ENCODE measurements at places on chromosomes 7 and 10.

- DNase-seq, result peak; percentile 39
These were observed 88.4 kb downstream of the DIP2C start for GRCh38 chr10:600876-601659.

- DNase-seq, result no peak
These were observed 145.9 kb downstream of the PHTF2 start for GRCh38 chr7:77944183-77945182.

DNA sequence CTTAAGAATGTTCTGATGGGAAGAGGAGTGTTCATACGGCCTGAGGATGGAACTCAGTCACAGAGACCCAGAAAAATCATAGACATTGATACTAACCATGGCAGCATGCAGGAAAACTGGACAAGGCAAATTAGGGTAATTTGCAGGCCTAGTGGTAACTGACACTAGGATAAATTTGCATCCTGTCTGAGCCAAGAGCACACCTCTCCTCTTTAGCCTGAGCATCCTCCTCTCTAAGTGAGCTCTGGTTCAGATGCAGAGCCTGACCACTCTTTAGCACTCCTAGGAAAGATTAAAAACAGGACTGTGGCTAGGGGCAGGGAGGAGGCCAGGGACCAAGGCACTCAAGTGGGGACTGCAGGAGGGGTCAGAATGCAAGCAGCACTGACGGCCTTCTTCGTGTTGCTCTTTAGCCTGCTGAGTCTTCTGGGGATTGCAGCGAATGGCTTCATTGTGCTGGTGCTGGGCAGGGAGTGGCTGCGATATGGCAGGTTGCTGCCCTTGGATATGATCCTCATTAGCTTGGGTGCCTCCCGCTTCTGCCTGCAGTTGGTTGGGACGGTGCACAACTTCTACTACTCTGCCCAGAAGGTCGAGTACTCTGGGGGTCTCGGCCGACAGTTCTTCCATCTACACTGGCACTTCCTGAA, at the start of gene TAS2R41:
Gene TAS2R41, plus strand, starts transcription at position 373 of the 650 bp plus-strand sequence. Its CDS starts 0 bp downstream, at position 373.
- no peak for DNase-seq

DNA sequence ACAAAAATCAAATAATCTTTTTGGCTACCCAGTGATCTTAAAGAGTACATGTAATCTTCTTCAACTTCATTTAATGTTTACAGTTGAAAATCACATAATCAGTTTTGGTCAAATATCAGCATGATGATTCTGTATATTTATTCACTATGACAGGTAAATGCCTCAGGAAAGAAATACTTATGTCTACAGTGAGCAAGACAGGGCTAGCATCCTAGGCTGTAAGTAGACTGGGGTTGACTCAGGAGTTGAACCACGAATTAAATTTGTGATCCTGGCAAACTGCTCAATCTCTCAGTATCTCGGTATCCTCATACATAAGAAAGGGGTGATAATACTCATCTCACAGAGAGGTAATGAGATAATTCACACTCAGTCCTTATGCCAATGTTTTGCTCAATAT, 71.8 kb downstream of the SEMA3D start:
- DNase-seq, result no peak

DNA sequence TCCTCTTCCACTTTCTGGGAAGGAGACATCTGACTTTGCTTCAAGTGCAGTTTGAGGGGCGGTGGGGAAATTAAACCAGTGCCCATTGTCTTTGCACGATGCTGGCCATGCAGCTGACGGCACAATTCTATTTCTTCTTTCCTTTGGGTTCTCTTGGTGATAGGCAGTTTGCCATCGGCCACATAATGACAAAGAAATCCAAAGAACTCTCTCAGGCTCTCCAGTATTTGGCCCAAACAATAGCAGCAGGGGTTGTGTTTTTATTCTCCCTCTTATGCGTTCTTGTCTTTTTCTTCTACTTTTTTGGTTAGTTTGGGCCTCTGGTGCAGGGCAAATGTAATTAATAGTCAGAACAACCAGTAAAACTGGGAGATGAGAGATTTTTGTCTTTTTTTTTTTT, 147.0 kb downstream of the EMX2 start:
- no peak for DNase-seq

- no peak for DNase-seq
These were observed 85.9 kb downstream of the LSMEM1 start for GRCh38 chr7:112566442-112567324.

DNA sequence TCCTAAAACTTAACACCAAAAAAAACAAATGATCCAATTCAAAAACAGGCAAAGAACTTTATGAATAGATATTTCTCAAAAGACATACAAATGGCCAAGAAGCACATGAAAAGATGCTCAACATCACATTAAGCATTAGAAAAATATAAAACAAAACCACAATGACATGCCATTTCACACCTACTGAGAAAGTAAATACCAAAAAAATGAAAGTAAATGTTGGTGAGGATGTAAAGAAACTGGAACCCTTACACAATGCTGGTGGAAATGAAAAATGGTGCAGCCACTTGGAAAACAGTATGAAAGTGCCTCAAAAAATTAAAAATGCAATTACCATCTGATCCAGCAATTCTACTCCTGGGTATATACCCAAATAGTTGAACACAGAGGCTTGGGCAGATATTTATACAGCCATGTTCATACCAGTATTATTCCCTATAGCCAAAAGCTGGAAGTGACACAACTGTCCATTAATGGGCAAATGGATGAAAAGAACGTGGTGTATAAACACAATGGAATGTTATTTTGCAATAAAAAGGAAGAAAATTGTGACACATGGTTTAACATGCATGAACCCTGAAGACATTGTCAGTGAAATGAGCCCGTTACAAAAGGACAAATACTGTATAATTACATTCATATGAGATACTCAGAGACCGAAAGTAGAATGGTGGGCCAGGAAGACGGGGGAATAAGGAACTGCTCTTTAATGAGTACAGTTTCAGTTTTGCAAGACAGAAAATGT, 89.0 kb downstream of the JMJD1C start:
- peak; percentile 94 for DNase-seq

GRCh38 chr10:33143160-33143728, 185.2 kb upstream of the ITGB1 start:
- DNase-seq, result peak; percentile 83

DNA sequence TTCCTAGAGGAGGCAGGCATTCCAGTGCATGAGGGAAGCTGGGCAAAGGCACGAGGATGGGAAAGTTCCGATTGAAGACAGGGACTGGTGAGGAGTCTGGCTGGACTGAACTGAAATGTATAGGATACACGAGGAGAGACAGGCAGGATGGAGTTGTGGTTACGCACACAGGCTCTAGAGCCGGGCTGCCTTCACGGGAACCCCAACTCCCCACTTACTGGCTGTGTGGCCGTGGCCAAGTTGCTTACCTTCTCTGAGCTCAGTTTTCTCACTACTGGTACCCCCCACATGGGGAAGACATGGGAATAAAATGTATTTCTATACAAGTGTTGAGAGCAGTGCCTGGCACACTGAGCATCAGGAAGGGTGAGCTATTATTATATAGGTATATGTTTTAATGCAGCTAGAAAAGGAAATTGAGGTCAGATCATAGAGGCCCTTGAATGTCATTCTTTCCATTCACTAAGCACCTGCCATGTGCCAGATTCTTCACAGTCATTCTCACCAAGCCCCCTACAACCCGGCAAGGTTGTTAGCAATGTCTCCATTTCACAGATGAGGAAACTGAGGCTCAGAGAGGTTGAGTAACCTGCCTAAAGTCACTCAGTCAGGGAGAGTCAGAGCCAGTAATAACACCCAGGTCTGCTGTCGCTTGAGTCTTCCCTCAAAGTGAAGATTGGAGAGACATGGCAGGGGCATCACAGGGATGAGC, 9.7 kb downstream of the CHST3 start:
- DNase-seq, result no peak

DNA sequence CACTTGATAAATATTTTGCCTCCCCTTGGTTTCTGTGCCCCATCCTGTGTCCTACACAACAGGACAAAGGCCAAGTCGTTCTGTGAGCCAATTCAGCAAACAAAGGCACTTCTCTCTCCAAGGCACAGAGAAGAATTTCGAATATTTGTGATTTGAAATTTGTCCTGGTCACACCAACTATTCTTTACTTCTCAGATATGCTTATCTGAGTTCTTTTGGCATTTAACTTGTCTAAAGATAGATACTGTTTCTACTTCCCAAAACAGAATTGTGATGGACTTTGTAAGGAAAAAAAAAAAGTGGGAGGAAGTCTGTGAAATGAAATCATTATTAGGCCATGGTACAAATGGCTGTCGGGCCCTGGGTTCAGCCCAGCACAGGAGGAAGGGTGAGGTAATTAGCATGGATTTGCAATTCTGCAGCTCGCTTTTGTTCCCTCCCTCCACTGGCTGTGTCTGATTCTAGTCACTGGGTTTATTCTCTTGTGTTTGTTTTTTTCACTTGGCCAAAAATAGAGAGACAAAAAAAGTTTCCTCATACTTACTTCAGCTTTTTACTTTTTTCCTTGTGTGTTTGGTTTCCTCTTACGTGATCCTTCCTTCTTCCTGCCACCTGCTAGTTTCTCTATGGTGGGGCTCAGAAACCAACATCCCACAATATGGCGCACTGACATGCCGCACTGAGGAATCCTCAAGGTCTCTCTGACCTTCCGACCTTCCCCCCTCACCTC, 108.2 kb upstream of the MKLN1 start:
- no peak for DNase-seq

- DNase-seq, result no peak
These were observed 706.8 kb upstream of the POT1 start for GRCh38 chr7:125636320-125636962.

GRCh38 chr10:3033925-3034324, 33.4 kb upstream of the PFKP start:
- no peak for DNase-seq

DNA sequence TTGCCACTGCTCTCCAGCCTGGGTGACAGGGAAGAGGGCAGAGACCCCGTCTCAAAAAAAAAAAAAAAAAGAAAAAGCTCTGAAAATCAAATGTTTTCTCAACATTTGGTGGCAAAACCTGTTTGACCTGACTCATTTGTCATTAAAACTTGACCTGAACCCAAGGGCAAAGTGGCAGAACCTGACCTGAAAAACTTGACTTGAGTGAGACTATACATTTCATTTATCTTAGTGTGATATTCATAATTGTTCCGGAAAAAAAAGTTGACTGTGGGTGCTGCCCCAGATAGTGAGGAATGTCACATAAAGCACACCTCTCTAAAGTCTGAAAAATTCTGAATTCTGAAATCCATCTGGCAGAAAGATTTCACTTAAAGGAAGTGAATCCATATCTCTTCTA, 2.3 kb upstream of the TAX1BP1 start:
- DNase-seq, result no peak

DNA sequence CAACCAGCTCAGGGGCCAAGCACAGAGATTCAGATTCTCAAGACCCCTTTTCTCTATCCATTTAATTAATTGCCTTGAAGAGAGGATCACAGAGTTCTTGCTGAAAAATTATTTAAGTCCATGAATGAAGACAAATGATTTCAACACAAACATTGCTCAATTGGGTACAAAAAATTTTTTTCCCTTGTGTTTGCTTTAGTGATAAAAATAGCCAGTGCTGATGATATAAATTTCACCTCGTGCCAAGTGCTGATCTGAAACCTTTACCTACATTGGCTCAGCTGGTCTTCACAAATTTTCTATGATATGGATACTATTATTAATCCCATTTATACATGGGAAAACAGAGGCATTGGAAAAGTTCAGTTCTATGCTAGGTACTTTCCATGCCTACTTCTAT, 377.1 kb downstream of the NRG3 start:
- no peak for DNase-seq

DNA sequence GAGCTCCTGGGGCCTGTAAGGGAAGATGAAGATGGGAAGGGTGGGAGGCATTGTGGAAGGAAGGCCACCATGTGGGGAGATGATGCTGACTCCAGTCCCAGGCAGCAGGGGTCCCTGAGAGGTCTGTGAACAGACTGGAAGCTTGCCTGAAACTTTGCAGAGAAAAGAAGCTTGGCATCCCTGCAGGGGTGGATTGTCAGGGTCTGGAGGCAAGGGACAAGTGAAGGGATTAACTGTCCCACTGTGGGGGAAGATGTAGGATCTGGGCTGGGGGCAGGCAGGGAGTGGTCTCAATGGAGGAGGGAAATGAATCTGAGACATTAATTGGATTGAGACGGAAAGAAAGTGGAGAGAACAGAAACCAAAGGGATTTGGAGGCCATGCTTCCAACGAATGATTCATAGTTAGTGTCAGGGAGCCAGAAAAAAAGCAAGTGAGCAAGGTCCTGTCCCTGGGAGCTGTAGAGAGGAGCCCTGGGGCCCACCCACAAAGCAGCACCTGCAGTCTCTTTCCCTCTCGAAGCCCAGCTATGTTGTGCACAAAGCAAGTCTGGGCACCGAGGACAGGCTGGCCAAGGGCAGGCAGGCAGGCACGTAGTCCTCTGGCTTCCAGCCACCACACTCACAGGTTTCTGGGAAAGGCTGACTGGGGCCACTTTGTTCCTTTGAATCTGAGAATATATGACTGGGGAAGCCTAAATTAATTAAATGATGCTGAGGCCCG, 4.7 kb upstream of the SLC18A3 start:
- DNase-seq, result no peak

DNA sequence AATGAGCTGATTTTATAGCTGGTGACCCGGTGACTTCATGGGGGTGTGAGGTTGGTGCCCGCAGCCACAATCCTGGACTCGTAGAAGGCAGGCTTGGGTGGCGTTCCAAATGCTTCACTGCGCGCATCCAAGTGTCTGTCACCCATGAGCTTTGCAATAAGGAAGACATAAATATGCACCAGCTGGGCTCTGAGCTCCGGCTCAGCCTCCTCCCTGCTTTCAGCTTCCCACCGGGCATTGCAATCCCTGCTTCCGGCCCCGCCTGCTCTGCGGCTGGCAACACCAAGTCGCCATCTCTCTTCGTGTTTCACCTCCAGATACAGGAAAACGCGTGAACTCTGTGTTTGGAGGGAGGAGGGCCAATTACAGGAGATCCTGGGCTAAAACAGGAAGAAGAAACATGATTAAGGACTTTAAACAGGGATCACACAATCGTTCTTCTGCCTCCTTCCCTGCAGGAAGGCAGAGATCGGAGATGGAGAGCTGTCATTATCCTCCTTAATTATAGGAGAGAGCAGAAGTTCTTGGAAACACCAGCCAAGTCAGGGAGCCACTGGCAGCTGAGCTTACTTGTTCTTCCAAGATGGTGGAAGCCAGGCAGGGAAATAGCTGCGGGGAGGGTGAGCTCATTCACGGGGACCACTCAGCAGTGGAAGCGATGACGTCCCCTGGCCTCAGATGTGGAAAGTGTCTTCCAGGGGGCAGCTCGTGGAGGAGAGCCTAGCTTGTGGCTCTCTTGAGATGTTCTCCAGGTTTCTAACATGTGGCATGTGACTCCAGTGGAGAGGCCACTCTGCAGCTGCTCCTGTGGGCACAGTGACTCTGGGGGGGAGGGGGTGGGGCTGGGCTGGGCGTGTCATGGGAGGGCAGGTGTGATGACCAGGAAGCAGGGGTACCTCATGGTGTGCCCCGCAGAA, 134.9 kb downstream of the CAMK1D start:
- DNase-seq, result peak; percentile 36

DNA sequence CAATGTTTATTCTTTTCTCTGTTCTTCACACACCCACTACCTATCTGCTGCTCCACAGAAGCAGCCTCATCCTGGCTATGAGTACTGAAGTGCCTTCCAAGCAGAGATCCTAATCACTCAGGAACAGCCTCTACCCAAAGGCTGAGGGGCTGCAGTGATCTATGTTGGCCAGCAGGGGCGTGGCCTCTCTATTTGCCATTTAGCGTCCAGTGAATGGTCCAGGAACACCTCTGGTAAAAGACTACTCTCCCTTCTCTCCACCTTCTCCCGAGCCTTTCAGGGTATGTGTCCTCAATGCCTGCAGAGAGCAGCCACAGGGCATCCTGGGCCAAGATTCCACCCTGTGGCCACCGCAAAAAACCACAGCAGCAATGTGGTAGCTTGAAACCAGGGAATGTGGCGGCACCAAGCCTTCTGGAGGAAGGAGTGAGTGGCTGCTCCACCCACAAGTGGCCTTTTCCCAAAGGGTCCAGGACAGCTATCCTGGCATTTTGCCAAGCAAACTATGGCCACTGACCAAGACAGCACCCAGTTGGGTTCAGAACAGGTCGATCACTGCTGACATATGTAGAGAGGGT, 70.9 kb downstream of the SYPL1 start:
- peak; percentile 43 for DNase-seq
